Activated T-cell treated with anti-CD3 and anti-CD28 coated beads, Interleukin-2, amount 50 U/mL, for 72 hours (primary cell): ENCODE measurements at places on chromosomes 1 and 21. TPM values are rescaled to one million over a fixed set of nuclear protein-coding genes. Genes with fewer than 3 reads are reported as not detected.

GRCh38 chr1:55244476-55245099, 29.4 kb upstream of the USP24 start:
- H3K27ac ChIP-seq: no peak overlapping the region
- H3K4me3 ChIP-seq: no peak overlapping the region
- H3K27me3 ChIP-seq: no peaks in the 10 kb centered on the region
- no peaks in the 10 kb centered on the region for H3K36me3 ChIP-seq
- DNase-seq: no peak

DNA sequence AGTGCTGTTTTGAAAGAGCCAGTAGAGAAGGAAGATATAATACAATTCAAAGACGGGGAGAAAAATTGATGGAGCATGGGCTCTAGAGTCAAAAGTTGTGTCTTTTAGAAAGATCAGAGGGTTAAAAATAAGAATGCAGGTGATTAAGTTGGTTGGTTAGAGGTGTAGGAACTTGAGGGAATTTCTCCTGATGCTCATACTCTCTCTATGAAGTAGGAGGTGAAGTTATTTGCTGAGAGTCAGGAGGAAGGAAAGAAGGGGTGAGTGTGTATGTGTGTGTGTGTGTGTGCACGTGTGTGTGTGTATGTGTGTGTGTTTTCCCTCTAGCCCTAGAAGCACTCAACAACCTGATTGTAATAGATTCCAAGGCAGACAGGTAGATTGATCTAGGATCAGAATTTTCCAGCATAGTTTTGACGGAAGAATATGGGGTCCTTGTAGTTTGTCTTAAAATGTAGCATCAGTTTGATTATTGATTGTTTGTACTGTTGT, 88.3 kb upstream of the MACF1 start:
- peaks cover 9% of the 10 kb centered on the region for H3K27me3 ChIP-seq
- no peak overlapping the region for H3K27ac ChIP-seq
- H3K4me3 ChIP-seq: no peak overlapping the region
- peaks cover 7% of the 10 kb centered on the region for H3K4me1 ChIP-seq
- DNase-seq: no peak
- no peaks in the 10 kb centered on the region for H3K36me3 ChIP-seq

- no peaks in the 10 kb centered on the region for H3K4me1 ChIP-seq
- no peak for DNase-seq
- H3K4me3 ChIP-seq: no peak overlapping the region
- no peak overlapping the region for H3K27ac ChIP-seq
- H3K36me3 ChIP-seq: peaks cover 2% of the 10 kb centered on the region
Observed at GRCh38 chr1:113608399-113608798, 150.9 kb downstream of the PHTF1 start.

DNA sequence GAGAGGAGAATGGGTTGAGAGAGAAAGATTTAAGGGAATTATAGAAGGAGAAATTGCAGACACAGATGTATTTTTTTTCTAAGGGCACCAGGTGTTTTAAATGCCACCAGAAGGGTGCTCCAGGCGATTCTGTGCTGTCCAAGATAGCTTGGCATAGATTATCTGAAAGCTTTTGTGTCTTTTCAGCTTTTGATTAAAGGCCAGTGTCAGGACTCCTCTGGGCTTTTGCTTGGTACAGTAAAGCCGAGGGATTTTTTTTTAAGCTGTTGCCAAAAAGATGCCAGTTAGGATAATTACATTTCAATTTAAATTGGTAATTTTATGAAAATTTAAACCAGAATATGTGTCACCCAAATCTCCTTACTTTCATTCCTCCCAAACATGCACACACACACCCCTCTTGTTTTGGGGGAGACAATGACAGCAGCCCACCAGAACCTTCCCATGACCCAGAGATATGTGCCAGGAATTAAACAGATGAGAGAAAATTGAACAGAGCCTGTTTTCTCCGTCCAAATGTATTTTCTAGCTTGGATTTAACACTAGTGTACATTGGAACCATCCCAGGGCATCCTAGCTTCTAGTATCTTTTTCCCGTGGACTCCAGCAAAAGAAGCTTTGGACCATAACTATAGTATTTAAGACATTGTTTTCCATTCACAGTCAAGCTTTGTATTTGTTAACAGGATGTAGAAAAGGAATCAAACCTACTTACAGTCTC, 670.7 kb upstream of the CXADR start:
- H3K36me3 ChIP-seq: no peaks in the 10 kb centered on the region
- DNase-seq: no peak
- no peaks in the 10 kb centered on the region for H3K4me1 ChIP-seq
- no peak overlapping the region for H3K27ac ChIP-seq
- H3K4me3 ChIP-seq: no peak overlapping the region
- no peaks in the 10 kb centered on the region for H3K27me3 ChIP-seq

LAMB3 gene
- 26.0 TPM for total RNA-seq

- H3K27me3 ChIP-seq: no peaks in the 10 kb centered on the region
- peaks cover 7% of the 10 kb centered on the region for H3K36me3 ChIP-seq
- peak overlapping the region; percentile 92 for H3K27ac ChIP-seq
- peak overlapping the region; percentile 82 for H3K4me3 ChIP-seq
- peaks cover 67% of the 10 kb centered on the region for H3K4me1 ChIP-seq
- DNase-seq: peak; percentile 82
Observed at GRCh38 chr1:27418326-27419185, 26.1 kb downstream of the GPR3 start.

PPIE gene
- total RNA-seq: 54.6 TPM

DNA sequence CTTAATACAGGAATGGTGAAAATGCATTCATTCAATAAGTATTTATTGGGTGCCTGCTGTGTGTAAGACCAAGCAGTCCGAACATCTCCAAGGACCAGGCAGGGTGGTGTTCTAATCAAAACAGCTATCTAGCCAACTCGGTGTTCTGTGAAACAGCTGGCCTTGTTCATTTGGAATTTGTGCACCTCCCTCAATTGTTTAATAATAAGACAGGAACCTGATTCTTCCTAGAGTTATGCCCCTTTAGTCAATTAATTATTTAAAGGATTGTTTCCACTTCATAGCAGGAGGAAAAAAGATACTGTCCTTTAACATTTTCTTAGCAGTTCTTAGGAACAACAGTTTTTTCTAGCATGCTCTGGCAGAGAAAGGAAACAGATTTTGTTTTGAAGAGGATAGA, 30.4 kb downstream of the S100A10 start:
- no peak overlapping the region for H3K27ac ChIP-seq
- peaks cover 5% of the 10 kb centered on the region for H3K4me1 ChIP-seq
- H3K36me3 ChIP-seq: no peaks in the 10 kb centered on the region
- H3K27me3 ChIP-seq: no peaks in the 10 kb centered on the region
- no peak overlapping the region for H3K4me3 ChIP-seq

DNA sequence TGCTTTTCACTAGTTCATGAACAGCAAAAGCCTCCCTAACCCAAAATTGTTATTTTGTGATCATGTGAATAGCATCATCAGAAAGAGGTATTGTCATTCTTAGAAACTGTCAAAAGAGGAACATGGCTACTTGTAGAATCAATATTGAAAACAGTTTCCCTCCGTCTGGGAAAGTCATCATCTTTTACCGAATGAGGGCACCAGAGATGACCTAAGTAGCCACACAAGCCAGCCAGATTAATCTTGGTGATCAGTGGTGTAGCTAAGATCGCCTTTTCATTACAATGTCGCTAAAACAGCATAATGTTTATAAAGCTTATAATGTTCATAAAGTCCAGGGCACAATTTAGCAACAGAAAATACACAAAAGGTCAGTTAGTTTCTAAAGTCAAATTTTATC, 136.1 kb downstream of the SIPA1L2 start:
- no peaks in the 10 kb centered on the region for H3K27me3 ChIP-seq
- H3K27ac ChIP-seq: no peak overlapping the region
- DNase-seq: no peak
- H3K36me3 ChIP-seq: peaks cover 3% of the 10 kb centered on the region
- no peaks in the 10 kb centered on the region for H3K4me1 ChIP-seq
- no peak overlapping the region for H3K4me3 ChIP-seq
